ENCODE measurements at places on chromosomes 11 and 22.

DNA sequence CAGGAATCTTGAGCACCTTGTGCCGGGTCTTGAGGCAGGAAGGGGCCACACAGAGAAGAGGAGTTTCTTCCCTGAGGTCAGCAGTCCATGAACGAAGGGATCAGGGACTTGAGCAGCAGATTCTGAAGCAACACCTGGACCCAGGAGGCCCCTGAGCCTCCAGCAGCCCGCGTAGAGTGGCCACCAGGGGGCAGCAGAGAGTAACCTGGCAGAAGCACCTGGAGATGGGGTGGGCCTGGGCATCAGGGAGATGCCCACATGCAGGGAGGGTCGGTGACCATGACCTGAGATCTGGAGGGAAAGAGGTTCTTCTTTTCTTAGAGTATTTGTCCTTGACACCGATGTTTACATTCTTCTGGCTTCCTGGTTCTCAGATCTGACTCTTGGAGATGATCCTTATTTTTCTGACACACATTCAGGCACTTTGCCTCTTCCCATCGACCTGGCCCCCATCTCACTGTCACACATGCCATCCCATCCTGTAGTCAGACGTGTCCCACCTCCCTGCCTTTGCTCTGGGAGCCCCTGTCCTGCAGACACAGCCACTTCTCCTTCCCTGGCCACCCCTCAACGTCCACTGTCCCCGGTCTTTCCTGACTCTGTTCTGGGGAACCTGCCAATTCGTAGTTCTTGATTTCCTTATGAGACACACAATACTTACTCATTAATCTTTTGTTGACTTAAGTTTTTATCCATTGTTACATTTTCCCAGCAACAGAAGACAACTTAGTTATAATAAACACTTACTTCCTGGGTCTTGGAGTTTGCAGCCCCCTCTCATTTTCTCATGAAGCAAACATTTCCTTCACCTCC is 66.5 kb downstream of the GGTLC2 start:
- DNase-seq: peak; percentile 20

DNA sequence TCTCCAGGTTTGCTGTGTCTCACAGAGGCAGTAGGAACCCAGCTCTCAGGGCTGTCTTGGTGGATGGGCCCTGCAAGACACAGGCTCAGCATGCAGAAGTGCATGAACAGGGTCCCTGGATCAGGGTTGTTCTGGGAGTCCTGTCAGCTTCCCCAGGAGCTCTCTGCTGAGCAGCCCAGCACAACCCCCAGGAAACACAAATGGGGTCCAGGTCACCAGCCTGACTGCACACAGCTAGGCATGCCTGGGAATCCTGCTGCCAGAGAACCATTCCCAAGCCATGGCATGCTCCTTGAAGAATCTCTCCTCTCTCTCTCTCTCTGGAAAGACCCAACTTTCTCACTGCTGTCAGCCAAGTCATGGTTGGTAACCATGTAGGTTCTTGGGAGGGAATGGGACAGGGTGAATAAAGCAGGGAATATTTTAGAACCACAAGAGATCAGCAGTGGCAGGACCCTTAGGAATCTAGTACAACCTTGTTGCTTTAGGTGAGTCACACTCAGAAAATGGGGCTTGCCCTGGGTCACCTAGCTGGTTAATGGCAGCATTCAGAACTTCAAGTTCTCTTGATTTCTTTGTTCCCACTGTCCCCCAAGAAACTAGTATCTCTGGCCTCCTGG is 21.4 kb downstream of the TUB start:
- DNase-seq: no peak

- DNase-seq: no peak
Observed at GRCh38 chr22:46754826-46755225, 7.6 kb upstream of the TBC1D22A start.

DNA sequence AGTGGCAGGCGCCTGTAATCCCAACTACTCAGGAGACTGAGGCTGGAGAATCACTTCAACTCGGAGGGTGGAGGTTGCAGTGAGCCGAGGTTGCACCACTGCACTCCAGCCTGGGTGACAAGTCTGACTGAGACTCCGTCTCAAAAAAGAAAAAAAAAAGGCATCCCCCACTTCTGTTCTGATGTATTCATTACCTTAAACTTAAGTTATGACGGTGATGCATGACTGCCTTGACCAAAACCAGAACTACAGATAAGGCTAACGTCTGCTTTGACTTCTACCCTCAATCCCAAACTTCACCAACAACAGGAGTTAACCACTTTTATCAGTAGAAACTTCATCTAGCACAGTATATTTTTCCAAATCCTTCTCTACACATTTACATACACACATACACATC is 9.9 kb downstream of the HTR3A start:
- DNase-seq: no peak

- DNase-seq: no peak
Observed at GRCh38 chr11:125374398-125374797, 121.7 kb downstream of the FEZ1 start.

DNA sequence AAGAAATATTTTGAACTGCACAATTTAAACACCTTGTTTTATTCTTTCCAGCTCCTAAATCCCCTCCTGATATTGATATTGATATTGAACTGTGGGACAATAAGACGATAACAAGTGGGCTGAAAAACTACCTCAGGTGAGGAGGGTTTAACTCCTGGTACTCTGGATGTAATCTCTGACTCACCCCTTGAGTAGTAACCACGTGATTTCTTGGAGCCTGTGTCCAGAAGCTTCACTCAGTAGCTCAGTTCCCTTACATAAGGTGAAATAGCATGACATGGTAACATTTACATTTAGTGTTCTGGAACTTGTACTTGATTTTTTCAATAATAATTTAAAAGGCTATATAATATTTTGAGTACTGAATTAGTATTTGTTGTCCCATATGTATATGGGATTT is 168.0 kb downstream of the PGR start:
- DNase-seq: no peak

- DNase-seq: no peak
Observed at GRCh38 chr22:21818487-21819182, 48.8 kb downstream of the MAPK1 start.

DNA sequence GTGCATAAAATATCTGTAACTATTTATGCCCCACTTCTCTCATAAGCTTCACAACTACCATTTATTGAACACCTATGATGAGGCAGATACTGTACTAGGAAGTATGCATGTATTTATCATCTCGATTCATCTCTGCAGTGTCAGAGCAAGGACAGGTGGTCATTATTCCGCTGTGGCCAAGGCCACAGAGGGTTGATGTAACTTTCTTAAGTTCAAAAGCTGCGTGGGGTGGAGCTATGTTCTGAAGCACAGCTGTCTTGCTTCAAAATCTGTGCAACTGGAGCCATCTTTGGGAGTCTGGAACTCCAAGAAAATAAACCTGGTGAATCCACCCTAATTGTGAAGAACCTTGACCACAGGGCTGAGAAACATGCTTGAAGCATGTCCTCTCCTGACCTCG is 60.2 kb upstream of the HMGXB4 start:
- DNase-seq: no peak

GRCh38 chr22:27242474-27242873 is 559.1 kb downstream of the MN1 start:
- no peak for DNase-seq

DNA sequence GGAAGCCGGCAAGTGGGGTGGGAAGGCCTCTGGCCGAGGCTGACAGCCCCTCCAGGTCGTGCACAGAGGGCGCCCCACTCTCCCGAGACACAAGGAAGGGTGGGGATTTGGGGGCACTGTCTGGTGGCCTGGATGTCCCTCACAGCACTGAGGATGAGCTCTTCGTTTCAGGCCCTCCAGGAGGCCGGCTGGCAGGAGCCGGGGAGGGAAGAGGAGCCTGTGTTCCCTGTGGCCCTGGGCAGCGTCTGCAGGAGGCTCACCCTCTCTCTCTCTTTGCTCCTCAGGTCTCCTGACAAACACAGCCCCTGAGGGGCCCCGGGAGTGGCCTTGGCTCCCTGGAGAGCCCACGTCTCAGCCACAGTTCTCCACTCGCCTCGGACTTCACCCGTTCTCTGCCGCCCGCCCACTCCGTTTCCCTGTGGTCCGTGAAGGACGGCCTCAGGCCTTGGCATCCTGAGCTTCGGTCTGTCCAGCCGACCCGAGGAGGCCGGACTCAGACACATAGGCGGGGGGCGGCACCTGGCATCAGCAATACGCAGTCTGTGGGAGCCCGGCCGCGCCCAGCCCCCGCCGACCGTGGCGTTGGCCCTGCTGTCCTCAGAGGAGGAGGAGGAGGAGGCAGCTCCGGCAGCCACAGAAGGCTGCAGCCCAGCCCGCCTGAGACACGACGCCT is 1078.0 kb downstream of the BRD1 start:
- no peak for DNase-seq

DNA sequence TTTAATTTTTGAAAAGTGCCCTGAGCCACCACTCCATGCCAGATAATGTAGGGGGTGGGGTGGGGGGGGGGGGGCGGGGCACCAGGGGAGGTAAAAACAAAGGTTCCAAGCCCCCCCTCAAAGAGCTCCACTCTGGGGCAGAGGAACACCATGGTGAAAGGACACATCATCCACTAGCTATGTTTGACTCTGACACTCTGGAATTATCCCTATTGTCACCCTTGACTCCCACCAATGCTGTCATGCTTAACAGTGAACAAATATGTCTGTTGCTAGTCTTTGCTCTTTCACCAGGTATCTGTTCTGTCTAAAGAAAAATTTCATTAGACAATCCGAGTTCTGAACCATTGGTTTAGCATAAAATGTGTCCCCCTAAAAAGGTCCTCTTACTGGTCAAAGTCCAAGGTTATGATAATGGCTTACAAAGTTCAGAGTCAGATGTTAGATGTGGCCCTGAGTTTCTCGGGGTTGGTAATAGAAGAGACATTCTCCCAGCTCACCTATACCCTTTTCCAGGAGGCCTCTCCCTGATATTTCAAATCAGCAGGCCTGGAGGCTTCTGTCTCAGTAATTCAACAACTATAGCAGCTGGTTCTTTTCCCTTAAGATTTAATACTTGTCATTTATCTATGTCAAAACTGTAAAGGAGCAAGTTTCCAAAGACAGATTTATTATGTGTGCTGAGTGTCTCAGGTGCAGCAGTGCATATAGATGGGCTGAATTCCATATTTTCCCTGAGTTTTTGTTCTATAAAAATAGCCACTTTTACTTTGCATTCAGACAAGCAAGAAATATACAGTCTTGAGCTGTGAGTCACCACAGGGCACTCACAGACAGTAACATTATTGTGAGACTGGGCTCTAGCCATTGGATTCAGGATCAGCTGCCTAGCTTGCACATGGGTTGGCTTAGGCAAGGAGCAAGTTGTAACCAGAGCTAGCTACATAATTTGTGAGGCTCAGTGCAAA is 174.1 kb downstream of the CSNK2A3 start:
- no peak for DNase-seq

GRCh38 chr11:72842653-72843330 is 28.6 kb downstream of the ATG16L2 start:
- no peak for DNase-seq

DNA sequence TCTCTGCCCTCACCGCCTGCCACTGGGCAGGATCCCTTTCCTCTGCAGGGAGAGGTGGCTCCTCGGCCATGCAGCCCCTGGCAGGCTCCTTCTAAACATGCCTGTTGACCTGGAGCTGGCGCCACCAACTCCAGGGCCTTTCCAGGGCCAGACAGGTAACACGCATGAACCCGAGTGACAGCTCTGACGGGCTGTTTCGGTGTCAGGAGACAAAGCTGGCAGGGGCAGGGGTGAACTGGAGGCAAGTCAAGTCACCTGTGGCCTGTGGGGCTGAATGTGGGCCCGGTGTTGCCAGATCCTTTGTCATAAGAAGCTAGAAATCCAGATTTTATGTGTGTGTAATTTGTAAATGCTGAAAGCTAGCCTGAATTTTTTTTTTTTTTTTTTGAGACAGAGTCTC is 11.3 kb downstream of the C22orf23 start:
- DNase-seq: no peak

DNA sequence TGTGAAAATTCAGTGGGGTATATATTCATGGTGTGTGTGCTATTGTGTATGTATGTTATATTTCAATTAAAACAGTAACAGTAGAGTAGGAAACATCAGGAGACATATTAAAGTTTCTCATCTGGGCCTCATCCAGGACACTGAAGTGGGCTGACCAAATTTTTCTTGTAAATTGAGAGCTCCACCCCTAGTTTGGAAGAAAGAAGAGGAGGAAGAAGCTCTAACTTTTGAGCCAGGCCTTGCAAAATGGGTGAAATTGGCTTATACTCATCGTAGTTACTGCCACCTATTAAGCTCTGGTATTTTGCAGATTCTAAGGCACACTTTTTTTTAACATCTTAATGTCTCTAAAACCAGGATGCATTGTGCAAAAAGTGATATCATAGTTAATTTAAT is 33.7 kb downstream of the TSPAN18 start:
- no peak for DNase-seq

- DNase-seq: no peak
Observed at GRCh38 chr22:32106930-32107329, 52.2 kb downstream of the C22orf42 start.

Data from NCI-H1930 (cell line).